ENCODE measurements at places on chromosomes 6 and 20.
A peak's percentile ranks its signal among the peaks of the same experiment; 100 is the strongest.

DNA sequence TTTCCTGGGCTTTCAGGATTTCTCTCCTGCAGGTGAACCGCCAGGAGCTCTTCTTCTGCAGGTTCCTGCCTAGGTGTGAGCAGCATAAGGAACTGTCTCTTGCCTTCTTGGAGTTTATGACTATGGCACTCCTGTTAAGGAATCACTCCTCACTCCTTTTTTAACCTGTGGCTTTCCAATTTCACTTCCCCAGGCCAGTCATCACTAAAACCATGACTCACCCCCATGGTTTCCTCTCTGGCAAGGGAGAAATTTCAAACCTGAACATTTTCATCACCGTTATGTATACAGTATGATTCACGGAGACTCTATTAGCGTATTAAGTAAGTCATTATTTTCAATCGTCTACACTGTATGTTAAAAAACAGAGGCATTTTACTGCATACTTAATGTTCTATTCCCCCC is 78.2 kb upstream of the ARID1B start:
- DNase-seq = no peak

DNA sequence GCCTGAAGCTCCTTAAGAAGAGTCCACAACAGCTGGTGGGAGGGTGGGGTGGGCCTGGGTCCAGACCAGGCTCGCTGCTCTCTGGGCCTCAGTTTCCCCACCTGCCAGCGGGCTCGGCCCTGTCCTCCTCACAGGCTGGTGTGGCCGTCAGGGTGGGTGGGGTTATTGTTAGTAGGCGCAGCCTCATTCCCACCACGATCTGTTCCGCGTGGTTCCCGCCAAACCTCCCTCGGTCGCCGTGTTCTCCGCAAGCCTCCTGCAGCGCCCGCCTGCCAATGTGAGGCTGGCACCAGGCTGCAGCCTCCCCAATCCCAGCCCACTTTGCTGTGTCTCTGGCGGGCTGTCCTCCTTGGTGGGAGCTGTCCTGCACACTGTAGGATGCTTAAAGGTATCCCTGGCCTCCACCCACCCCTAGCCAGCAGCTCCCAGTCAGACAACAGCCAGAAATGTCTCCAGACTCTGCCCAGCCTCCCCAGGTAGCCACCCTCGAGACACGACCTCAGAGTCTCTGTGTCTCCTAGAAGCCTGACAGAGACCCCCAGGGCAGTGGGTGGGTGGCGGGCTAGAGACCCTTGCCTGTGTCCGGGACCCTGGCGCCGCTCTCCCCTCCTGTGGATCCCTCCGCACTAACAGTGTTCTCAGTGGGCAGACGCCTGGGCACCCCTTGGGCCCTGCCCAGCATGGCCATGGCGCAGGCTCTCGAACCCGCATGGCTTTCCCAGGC is 15.3 kb downstream of the SLC17A9 start:
- no peak for DNase-seq

DNA sequence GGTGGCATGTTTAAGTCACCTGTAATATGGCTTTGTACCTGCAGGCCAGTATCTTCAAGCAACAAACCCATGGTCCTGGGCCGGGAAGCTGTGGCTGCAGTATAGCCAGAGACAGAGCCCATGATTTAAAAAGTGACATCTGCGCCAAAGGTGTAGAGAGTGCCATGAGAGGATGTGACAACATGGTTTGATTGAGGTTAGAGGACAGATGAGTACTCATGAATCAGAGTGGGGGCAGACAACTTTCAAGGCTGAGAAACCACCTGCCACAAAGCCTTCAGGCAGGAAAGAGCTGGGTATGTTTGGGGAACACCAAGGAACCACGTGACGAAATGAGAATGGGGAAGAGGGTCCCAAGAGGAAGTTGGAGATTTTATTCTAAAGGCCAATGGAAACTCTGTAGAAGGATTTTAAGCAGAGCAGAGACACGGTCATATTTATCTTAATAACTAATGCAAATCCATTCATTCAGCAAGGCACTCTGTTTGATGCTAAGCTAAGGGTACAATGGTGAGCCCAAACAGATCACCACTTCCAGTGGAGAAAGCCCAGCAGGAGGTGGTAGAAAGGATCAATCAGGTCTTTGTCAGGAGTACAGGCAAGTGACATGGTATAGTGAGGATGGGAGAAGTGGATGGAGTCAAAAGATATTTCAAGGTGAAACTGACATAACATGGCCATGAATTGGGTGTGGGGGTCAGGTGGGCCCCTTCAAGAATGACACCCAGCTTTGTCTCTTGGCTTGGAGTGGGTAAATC is 3.4 kb upstream of the MICAL1 start:
- DNase-seq = no peak

DNA sequence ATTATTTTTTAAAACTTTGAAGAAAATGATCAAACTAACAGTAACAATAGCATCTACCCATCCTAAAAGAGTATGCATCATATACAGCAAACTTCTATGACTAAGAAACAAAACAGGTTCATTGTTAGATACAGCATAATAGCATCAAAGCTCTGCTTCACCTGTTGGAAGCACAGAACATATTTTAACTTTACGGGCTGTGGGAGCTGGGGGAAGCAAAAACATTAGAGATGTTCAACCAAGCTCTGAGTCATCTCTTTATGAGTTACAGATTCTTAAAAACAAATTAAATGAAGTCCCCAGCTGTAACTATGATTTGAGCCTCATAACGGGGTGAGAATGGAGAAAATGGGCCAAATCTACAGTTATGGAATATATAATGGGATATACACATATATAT is 63.4 kb downstream of the SYNE1 start:
- no peak for DNase-seq

- no peak for DNase-seq
Measured at GRCh38 chr6:157517601-157518359, 136.8 kb downstream of the ZDHHC14 start.

DNA sequence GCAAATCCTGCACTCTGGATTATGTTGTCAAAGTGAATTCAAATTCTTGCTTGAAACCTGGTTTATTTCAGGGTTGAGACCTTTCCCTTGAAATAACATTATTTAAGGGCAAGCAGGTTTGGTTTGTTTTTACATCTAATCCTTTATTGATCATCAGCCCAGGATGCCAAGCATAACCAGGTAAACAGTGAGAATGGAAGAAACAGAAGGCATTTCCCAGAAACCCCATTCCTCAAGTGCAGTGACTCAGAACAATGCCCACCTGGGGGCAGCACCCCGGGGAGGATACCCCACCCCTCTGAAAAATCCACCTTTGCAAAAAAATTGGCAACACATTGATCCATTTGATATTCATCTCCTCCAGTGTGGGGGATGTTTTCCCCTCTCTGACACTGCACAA is 32.5 kb downstream of the POFUT1 start:
- no peak for DNase-seq

DNA sequence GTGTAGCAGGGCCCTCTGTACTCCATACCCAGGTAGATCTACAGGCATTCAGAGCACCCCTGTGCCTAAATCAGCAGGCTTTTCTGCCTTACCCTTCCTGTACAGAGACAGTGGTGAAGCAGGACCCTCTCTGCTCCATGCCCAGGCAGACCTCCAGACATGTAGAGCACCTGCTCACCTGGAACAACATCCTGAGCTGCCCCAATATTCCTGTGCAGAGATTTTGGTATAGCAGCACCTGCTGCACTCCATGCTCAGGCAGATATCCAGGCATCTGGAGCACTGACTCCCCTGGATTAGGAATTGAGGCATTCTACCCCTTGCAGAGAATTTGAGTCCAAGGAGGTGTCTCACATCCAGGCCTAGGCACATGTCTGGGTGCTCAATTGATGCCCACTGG is 12.6 kb upstream of the CST1 start:
- DNase-seq = no peak

GRCh38 chr6:45915780-45916468 is 99.7 kb downstream of the CLIC5 start:
- DNase-seq = no peak

GRCh38 chr6:25756382-25757363 is 2.1 kb downstream of the SLC17A4 start:
- no peak for DNase-seq

DNA sequence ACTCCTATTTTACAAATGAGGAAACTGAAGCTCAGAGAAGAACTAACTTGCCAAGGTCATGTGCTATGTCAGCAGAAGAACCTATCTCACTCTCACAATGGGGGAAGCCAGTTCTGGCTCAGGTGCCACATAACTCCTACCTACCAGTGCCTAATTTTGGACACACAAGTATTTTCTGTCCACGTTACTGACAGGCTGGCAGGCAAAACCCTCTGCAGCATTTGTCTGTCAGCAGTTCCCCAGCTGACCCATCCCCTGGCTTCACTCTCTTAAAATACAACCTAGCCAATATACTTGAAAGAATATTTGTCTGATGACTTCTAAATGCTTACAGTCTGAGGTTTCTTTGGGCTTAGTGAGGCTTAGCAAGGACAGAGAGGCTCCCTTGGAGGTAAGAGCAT is 15.5 kb downstream of the GSS start:
- peak; percentile 84 for DNase-seq

- no peak for DNase-seq
Measured at GRCh38 chr20:64036346-64037198, 590 bp downstream of the C20orf204 start.

- DNase-seq = no peak
Measured at GRCh38 chr6:162181741-162182401, 545.7 kb downstream of the PRKN start.

DNA sequence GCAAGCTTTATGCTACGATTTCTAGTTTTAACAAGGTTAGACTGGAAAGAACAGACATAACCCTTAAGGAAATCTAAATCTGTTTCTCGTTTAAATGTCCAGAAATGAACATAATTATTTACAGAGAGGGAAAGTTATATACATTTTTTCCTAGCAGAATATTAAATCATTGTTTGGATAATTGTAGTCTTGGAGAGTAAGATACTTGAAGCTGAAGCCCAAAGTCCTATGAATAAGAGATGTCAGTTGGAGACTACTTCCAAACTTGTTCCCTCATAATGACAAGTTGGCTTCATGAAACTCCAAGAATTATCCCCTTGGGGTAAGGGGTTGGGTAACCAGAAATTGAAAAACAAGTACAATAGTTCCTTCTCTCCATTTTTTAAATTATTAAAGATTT is 911.1 kb upstream of the MAN1A1 start:
- DNase-seq = no peak

GRCh38 chr20:64106435-64106961 is 867 bp downstream of the NPBWR2 start:
- peak; percentile 8 for DNase-seq

- DNase-seq = no peak
Measured at GRCh38 chr6:131054392-131055250, 8.4 kb downstream of the EPB41L2 start.

GRCh38 chr20:52191916-52192718 is 538 bp upstream of the ZFP64 start:
- DNase-seq = no peak

DNA sequence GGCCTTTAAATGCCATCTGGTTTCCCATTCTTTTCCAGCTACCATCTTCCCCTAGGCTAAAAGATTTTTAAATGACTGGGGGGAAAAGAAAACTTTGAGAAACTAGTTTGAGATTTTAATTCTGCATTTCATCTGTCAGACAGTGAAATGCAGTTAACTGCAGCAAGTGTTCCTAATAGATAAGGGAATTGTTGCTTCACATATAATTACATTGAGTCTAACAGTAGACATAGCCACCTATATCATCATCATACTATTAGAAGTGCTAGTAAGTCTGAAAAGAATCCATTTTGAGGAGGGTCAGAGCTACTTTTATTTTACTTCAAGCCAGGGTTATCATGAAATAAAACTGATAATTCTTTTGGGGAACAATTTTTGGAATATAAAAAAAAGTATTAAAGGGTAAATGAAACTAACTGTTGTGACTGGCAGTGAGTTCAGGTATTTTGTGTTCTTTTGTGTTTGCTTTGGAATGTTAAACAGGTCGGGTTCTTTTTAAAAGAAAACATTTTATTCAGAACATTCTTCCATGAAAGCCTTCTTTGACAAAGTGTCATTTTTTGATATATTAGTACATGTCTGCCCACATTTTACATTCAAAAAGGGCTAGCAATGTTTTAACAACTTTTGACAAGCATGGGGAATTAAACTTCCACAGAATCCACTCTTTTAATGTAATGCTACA is 170.1 kb downstream of the HS3ST5 start:
- no peak for DNase-seq

GRCh38 chr20:20743511-20744169 is 31.2 kb upstream of the RALGAPA2 start:
- DNase-seq = peak; percentile 89

DNA sequence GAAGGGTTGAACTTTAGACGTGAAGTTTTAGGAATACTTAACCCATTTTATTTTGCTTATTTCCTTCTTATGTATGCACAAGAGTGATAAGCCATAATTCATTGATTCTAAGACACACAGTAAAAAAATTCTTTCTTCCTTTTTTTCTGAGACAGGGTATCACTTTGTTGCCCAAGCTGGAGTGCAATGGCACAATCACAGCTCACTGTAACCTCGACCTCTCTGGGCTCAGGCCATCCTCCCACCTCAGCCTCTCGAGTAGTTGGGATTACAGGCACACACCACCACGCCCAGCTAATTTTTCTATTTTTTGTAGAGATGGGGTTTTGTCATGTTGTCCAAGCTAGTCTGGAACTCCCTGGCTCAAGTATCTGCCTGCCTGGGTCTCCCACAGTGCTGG is 116.6 kb upstream of the RNF24 start:
- no peak for DNase-seq

- no peak for DNase-seq
Measured at GRCh38 chr6:111716325-111716724, 110.6 kb upstream of the TRAF3IP2 start.

- DNase-seq = no peak
Measured at GRCh38 chr6:24307881-24308280, 50.0 kb downstream of the DCDC2 start.

DNA sequence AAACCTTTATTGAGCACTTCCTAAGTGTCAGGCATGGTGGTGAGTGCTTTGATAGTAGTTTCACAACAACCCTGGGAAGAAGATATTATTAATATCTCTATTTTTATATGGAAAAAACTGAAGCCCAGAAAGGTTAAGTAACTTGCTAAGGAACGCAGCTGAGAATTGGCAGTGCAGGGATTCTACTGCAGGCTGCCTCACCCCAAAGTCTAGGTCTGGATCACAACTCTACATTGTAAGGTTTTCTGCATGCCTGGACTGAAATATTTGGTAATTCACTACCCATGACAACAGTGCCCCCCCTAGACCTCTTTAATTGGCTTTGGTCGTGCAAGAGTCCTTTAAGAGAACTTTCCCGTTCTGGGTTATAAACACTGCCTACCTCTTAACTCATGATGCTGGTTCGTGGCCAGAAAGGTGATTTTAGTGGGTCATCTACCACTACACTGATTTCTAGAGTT is 67.1 kb upstream of the KCNQ5 start:
- no peak for DNase-seq

GRCh38 chr6:34053721-34054120 is 92.2 kb downstream of the GRM4 start:
- DNase-seq = no peak

DNA sequence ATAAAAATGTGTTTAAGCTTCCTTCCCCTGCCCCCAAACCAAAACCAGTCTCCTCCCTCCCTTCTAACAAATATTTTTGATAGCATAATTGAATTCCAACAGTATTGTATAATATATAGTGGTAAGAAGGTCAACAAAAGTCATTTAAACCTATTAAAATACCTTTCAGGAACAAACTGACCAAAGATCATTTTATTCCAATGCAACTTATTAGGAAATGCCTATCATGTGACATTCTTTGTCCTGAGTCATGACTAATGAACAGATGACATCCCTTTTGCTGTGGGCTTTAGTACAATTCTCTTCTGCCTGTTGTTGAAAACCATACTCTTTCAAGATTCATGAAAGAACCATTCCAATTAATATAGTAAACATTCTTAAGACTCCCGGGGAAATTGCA is 51.5 kb upstream of the TRAF3IP2 start:
- DNase-seq = no peak

GRCh38 chr6:39566456-39566855 is 158.8 kb downstream of the KIF6 start:
- no peak for DNase-seq

GRCh38 chr6:56382416-56382940 is 135.1 kb upstream of the COL21A1 start:
- no peak for DNase-seq

All from gastrocnemius medialis (tissue), 4 donors.